ENCODE measurements at places on chromosomes 7 and 10.

DNA sequence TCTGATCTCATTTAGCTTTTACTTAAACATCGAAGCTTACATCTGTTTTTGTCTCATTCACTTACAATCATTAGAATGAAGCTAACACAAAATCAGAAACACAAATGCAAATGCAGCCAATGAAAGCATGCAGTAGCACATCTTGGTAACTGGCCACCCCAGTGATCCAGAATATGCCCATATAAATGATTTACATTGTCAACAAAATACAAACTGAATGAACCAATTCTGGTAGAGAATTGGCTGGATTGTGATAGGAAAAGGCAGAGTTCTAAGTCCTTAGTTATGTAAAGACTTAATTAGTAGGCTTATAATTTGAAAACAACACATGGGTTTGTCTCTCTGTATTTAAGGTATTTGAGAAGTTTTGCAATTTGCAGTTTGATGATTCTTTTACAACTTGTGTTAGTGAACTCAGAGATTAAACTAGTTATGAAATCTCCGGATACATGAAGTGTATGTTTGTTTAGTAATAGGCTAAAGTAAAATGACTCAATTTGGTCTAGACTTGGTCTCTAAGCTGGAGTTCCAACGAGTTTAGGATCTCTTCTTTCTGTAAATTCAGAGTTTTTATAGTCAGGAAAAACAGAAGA lies 21.2 kb downstream of the TECTB start:
- no peak for DNase-seq

- no peak for DNase-seq
Measured at GRCh38 chr10:80184291-80184690, 21.0 kb downstream of the ANXA11 start.

GRCh38 chr10:132065491-132066105 lies at the start of gene JAKMIP3:
JAKMIP3 (plus strand) TSS chr10:132065946; CDS start chr10:132104809, 38,863 bp downstream.
- DNase-seq: no peak

GRCh38 chr7:101940830-101941229 lies 123.4 kb downstream of the CUX1 start:
- no peak for DNase-seq

DNA sequence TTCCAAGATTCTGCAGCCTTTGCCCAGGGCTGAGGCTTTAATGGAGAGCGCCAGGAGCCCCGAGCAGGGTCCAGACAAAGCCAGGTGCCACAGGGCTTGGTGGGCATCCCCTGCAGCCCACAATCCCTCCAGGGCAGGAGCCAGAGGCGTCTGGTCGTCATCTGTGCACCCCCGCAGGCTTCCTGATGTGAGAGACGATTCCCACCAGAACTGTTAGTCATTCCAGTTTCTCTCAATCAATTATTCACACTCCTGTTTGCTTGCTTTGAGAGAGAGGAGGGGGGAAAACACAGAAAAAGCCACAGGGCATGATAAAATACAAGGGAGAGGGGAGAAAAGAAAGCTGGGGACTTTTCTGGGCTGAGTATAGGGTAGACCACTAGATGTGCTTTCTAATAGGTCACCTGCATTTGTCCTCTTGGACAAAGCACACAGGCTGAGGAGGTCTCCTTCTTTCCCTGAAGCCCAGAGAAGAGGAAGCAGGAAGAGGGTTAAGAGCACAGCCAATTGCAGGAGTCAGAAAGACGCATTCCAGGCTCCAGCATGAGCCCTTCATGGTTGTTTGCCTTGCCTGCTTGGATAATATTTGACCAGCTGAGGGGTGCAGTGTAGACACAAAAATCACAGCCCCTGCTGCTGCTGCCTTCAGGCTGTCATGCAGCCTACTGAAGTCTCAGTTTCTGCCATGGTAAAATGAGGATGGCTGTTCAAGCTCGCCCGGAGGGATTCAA lies 194.4 kb downstream of the PLXNA4 start:
- DNase-seq: no peak

GRCh38 chr7:36048141-36048901 lies 104.7 kb upstream of the EEPD1 start:
- DNase-seq: no peak

GRCh38 chr10:87861566-87861952 lies 1.8 kb downstream of the KLLN start:
- no peak for DNase-seq

DNA sequence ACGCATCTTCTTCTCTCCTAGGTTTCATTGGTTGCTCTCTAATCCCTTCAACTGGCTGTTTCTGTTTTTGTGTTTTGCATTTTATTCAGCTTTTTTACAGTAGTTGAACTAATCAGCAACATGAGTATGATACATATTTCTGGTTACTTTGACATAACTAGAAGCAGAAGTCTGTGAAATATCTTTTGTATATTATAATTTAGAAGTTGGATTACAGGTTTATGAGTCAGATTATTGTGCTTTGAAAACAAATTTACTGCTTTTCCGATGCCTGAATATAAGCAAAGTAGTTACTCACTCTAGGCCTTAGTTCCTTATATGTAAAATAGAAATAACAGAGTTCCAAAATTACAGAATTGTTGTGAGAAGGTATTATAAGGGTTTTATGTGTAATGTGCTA lies 96.2 kb upstream of the MEOX2 start:
- DNase-seq: no peak

- no peak for DNase-seq
Measured at GRCh38 chr7:138902161-138902560, 79.0 kb downstream of the KIAA1549 start.

DNA sequence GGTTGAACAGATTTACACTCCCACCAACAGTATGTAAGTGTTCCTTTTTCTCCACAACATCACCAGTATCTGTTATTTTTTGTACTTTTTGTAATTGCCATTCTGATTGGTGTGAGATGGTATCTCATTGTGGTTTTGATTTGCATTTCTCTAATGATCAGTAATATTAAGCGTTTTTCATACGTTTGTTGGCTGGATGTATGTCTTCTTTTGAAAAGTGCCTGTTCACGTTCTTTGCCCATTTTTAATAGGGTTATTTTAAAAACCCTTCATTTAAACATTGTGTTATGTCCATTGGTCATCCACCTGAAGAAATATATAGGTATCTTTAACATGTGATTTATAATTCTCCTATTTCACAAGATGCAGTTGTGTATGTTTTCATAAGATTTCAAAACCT lies 291.3 kb downstream of the SEMA3D start:
- no peak for DNase-seq

- DNase-seq: no peak
Measured at GRCh38 chr7:149681274-149681673, 92.1 kb downstream of the ZNF467 start.

GRCh38 chr10:108629834-108630233 lies 1293.5 kb downstream of the XPNPEP1 start:
- DNase-seq: no peak

DNA sequence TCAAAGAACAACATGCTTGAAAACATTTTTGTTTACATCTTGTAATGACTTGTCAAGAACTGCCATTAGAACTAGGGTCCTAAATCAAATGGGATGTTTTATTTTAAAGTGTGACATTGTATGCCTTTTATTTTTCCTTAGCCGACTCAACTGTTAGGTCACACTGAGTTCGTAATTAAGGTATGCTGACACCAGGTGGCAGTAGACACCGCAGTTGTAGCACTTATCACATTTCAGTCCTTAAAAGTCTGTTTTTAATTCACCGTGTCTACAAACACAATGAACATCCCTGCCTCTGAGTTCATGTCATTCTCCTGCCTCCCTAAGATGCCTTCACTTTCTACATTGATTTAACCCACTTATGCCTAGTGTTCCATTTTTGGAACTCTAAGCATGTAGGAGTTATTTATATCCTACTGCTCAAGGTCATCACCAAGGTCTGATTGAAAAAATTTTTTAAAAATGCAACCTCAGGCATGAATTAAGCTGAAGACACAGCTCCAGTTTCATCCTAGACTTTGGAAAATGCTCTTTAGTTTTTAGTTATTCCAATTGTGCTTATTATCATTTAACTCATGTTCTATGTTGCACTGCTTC lies 186.1 kb downstream of the BMPER start:
- DNase-seq: no peak

GRCh38 chr7:148397056-148397455 lies 193.5 kb upstream of the C7orf33 start:
- DNase-seq: no peak

- peak; percentile 52 for DNase-seq
Measured at GRCh38 chr10:62817121-62817765, 1.1 kb upstream of the EGR2 start.

- no peak for DNase-seq
Measured at GRCh38 chr7:103560136-103560535, 114.1 kb upstream of the SLC26A5 start.

- DNase-seq: no peak
Measured at GRCh38 chr7:3076163-3076562, 32.5 kb upstream of the CARD11 start.

DNA sequence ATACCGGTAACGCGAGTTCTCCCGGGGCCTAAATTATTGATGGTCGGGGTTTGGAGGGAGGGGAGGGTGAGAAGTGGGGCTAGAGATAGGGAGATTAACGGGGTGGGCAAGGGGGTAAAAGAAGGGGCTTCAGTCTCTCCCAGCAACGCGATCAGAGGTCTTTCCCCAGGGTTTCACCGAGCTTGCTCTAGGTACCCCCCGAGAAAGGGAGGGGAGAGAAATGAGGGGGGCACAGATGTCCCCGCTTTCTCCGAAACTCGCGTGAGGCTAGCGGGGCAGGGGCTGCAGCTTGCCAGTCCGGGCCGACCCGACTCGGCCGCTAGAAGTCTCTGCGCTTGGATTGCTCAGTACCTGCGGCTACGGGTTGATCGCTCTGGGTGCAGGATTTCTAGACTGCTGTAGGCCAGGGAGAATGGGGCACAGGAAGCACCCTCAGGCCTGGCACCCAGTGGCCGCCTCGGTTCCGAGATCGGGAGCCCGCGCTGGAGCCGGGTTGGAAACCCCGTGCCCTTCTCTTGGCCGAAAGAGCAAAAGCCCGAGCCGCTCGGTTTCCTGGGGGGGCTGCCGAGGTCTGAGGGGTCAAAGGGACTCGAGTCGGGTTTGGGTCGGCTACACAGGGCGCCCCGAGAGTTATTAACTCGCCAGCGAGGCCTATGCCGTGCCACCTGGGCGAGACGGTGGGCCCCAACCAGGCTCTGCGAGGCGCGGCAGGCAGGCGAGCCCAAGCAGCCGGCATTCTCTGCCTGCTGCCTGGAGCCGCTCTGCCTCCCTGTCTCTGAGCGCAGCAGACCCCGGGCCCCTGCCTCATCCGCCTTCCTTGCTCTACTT lies 3.1 kb downstream of the PAX2 start:
- DNase-seq: no peak

DNA sequence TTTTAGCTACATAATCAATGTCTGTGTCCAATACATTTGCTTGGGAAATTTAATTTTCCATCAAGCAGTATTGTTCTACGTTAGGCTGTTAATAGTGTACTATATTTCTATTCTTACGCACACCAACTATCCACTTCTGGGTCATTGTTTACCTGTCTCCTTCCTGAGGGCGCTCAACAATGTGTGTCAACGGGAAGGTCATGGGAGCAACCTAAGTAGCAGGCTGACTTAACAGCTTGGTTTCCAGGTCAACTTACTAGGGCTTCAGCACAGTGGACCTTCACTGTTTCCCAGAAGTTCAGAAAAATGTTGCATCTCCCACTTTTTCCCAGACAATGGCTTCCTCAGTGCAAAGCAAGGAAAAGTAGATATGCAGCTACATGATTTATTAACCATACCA lies 13.7 kb downstream of the THSD7A start:
- DNase-seq: no peak

DNA sequence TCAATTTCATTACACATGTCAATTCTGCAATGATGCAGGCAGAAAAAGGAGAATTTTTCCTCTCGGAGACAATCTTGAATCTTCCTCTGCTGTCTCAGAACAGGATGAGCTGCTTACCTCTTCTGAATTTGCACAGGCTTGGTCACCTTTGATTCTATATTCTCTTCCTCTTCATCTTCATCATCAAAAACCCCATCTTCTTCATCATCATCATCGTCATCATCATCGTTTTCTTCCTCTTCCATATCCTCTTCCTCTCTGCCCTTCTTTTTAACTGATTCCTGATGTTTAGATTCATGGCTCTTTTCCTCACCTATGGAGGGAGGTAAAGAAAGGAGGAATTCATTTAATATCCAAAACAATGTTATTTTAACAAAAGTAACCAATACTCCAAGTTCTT lies 8.0 kb downstream of the RBM28 start:
- DNase-seq: no peak

- no peak for DNase-seq
Measured at GRCh38 chr7:40572810-40573465, 438.1 kb downstream of the SUGCT start.

DNA sequence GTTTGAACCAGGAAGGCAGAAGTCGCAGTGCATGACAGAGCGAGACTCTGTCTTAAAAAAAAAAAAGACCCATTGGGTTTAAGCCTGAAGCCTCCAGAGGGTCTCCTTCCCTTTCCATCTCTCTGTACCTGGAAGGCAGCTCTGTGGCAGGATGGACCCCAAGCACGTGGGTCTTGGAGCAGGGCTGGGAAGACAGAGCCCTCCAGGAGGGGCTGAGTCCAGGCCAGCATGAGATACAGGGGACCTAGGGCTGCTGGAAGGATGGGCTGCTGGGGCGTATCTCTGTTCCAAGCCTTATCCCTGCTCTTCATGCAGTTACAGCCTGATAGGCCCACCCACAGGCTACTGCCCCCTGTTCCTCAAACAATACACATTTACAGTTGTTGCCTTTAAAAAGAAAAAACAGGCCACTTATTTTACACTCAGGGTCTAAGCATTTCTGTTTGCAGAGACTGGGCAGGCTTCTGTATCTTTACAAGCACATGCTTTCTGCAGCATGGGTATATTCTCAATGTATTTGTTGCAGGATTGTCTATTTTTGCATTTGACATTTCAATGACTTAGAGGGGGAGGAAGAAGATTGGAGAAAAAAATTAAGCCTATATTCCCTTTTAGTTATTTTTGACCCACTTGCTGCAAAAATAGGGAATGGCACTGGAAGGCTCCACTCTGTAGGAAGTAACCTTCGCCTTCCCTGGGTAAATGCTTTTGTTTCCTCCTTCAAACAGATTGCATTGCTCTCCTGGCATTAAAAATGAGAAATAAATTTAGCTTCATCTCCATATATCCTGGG lies 60.1 kb downstream of the FAM171A1 start:
- no peak for DNase-seq

DNA sequence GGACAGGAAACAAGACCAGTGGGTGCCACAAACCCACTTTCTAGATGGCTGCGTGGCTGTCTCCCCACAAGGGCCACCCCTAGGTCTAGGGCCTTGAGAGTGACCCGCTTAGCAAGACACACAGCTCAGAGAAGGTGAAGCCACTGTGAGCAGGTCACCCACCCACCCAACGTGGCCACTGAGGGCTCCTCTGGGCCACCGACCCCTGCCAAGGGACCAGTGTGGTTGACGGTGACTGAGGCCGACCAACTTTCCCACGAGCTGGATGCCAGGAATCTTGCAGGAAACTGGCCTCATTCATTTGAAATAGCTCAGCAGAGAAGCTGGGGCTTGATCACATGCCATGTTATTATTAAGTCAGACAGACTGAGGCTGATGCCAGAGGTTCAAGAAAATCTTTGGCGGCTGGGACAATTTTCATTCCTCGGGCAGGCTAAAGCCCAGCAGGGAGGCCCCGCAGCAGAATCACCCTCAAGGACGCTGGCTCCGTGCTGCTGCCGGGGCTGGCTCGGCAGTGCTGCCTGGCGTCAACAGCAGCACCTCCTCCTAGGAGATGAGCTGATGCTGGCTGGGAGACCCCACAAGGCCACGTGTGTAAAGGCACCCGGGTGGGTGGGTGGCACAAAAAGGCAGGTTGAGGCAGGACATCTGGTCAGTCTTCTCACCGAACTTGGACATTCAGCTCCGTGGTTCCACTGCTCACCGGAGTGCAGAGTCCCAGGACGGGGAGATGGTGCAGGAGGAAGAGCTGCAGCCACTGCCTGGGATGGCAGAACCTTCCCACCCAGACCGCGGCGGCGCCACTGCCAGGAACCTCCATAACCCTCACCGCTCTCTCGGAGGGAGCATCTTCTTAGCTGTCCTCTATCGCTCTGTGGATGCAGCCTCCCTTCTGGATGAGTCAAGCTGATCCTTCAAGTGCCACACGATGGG lies 57.8 kb downstream of the ZRANB1 start:
- DNase-seq: no peak

Measured in stimulated activated CD4-positive, alpha-beta T cell treated with anti-CD3 and anti-CD28 coated beads, Interleukin-15, amount 100 ng/mL, for 1 hour (primary cell).